ENCODE measurements at places on chromosomes 6 and 20.

DNA sequence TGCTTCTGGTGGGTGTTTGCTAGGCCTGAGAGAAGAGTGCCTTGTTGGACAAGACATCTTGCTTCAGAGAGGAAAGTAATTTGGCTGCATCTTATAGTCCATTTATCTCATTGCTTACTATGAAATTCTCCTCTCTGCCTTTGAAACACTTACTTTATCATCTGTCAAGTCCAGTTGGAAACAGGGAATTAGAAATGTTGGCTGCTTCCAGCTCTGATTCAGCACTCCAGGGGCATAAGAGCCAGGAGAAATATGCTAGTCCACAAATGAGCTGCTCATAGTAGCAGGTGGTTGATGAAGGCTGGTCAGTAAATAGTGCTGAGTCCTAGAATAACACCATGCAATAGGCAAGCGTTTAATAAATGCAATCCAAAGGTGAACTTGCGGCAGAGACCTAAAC is 227.1 kb downstream of the SLC35F1 start:
- H3K4me3 ChIP-seq, result no peak overlapping the region
- peaks cover 3% of the 10 kb centered on the region for H3K4me1 ChIP-seq
- no peaks in the 10 kb centered on the region for H3K27me3 ChIP-seq
- DNase-seq, result no peak
- H3K36me3 ChIP-seq, result no peaks in the 10 kb centered on the region

DNA sequence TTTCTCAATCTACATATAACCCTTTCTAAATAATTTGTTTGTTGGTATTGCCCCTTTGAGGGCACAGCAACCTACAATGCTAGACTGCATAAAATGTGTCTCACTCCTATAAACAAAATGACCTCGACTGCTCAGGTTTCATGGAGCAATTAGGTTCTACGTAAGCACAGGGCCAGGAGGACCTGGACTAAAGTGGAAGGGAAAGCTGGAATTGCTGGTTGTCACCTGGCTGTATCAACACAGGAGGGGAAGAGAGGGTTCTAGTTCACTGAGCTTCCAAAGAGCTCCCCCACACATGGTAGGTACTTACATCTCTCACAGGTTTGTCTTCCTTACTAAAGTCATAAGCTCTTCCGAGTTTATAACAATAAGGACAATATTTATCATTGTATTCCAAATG is 51.0 kb downstream of the NCOA6 start:
- H3K36me3 ChIP-seq, result peaks cover 31% of the 10 kb centered on the region
- H3K27ac ChIP-seq, result no peak overlapping the region
- no peaks in the 10 kb centered on the region for H3K27me3 ChIP-seq
- no peak for DNase-seq

- no peak for DNase-seq
- peaks cover 7% of the 10 kb centered on the region for H3K36me3 ChIP-seq
- H3K27me3 ChIP-seq, result no peaks in the 10 kb centered on the region
Measured at GRCh38 chr6:138405816-138406413, 1.9 kb downstream of the HEBP2 start.

DNA sequence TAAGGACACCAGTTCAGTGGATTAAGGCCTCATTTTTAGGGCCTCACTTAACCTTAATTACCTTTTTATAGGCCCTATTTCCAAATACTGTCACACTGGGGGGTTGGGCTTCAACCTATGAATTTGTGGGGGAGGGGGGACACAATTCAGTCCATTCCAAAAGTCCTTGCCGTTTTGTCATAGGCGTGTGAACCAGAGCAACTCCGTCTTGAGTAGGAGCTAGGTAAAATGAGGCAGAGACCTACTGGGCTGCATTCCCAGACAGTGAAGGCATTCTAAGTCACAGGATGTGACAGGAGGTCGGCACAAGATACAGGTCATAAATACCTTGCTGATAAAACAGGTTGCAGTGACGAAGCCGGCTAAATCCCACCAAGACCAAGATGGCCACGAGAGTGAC is 113.5 kb upstream of the SNX9 start:
- no peak for DNase-seq
- no peaks in the 10 kb centered on the region for H3K36me3 ChIP-seq
- H3K4me1 ChIP-seq, result no peaks in the 10 kb centered on the region
- H3K27me3 ChIP-seq, result no peaks in the 10 kb centered on the region
- no peak overlapping the region for H3K4me3 ChIP-seq
- H3K27ac ChIP-seq, result no peak overlapping the region

- H3K4me1 ChIP-seq, result peaks cover 12% of the 10 kb centered on the region
- H3K36me3 ChIP-seq, result no peaks in the 10 kb centered on the region
- H3K27me3 ChIP-seq, result no peaks in the 10 kb centered on the region
- no peak for DNase-seq
- no peak overlapping the region for H3K27ac ChIP-seq
Measured at GRCh38 chr6:43739642-43740091, 30.3 kb upstream of the VEGFA start.

DNA sequence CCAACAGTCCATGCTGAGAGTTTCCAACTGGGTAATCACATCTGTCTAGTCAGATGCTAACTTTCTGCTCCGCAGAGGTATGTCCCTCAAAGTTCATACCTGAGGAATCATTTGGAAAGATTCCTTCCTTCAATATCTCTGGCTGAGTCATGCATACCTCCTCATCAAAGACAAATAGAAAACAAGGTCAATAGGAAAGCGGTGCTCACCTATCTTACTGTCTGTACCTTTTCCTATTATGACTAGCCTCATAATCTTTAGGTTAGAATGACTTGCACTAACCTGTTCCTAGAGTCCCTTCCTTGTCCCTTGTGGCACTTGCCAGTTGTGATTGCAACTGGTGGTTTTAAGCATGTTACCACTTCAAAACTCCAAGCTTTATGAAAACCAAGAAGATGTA is 78.2 kb upstream of the PTPRK start:
- no peaks in the 10 kb centered on the region for H3K36me3 ChIP-seq
- no peaks in the 10 kb centered on the region for H3K27me3 ChIP-seq
- no peak overlapping the region for H3K27ac ChIP-seq
- DNase-seq, result no peak
- no peak overlapping the region for H3K4me3 ChIP-seq

DNA sequence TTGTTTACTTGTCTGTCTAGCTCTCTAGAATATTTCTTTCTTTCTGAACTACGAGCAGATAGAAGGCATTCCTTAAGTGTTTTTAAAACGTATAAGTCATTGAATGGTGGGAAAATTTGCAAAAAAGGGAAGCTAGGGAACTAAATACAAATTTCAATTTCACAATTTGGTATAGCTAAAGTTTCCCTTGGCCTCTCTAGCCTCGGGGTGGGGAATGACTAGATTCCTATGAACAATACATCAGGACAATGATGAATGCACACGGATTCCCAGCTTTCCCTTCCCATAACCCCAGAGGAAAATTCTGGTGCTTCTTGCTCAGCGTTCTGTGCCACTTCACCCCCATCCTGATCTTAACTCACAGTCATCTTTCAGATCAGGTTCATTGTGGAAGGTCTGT is 113.3 kb upstream of the ASF1A start:
- DNase-seq, result no peak
- peaks cover 7% of the 10 kb centered on the region for H3K4me1 ChIP-seq
- no peaks in the 10 kb centered on the region for H3K27me3 ChIP-seq
- H3K36me3 ChIP-seq, result no peaks in the 10 kb centered on the region
- H3K27ac ChIP-seq, result no peak overlapping the region

GRCh38 chr6:52423971-52424381 is 3.8 kb downstream of the EFHC1 start:
- DNase-seq, result no peak
- H3K4me3 ChIP-seq, result no peak overlapping the region
- H3K4me1 ChIP-seq, result peaks cover 5% of the 10 kb centered on the region
- no peaks in the 10 kb centered on the region for H3K27me3 ChIP-seq
- H3K27ac ChIP-seq, result peak overlapping the region; percentile 82

DNA sequence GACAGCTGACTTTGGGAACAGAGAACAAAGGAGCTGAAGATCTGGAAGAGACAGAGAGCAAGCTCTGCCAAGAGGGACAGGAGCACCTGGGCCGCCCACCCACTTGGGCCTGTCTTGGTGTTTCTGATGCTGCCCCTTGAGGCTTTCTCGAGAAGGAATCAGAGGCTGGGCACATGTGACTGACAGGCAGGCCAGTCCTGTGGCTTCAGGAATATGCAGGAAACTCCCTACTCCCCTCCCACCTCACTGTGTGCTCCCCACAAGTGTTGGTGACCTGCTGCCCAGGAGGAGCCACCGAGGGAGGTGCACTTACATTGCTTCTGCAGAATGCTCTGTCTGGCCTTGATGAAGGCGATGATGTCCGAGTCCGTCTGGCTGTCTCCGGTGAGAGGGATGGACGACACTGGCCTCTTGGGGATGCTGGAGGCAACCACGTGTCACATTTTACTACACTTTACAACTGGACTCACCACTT is 20.9 kb upstream of the KCNK16 start:
- H3K4me3 ChIP-seq, result no peak overlapping the region
- DNase-seq, result no peak
- no peaks in the 10 kb centered on the region for H3K36me3 ChIP-seq
- peak overlapping the region; percentile 19 for H3K27ac ChIP-seq
- no peaks in the 10 kb centered on the region for H3K27me3 ChIP-seq

DNA sequence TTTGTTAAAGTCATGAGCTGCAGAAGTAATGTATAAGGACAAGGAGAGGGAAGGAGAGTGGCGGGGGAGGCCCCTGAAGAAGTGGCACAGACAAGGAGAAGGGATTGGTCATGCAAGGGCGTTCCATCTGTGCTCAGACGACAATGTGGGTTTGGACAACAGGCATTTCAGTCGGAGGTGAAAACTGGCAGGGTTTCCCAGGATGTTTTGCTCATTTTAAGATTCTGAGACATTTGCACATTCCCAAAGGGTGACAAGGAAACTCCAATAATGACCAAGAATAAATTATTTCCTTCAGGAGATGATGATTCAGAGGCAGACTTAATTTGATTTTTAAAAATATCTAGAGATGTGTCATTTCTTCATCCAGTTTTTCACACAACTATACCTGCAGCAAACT is 181.8 kb downstream of the HIVEP2 start:
- no peaks in the 10 kb centered on the region for H3K27me3 ChIP-seq
- no peak overlapping the region for H3K4me3 ChIP-seq
- no peaks in the 10 kb centered on the region for H3K4me1 ChIP-seq
- no peak for DNase-seq

DNA sequence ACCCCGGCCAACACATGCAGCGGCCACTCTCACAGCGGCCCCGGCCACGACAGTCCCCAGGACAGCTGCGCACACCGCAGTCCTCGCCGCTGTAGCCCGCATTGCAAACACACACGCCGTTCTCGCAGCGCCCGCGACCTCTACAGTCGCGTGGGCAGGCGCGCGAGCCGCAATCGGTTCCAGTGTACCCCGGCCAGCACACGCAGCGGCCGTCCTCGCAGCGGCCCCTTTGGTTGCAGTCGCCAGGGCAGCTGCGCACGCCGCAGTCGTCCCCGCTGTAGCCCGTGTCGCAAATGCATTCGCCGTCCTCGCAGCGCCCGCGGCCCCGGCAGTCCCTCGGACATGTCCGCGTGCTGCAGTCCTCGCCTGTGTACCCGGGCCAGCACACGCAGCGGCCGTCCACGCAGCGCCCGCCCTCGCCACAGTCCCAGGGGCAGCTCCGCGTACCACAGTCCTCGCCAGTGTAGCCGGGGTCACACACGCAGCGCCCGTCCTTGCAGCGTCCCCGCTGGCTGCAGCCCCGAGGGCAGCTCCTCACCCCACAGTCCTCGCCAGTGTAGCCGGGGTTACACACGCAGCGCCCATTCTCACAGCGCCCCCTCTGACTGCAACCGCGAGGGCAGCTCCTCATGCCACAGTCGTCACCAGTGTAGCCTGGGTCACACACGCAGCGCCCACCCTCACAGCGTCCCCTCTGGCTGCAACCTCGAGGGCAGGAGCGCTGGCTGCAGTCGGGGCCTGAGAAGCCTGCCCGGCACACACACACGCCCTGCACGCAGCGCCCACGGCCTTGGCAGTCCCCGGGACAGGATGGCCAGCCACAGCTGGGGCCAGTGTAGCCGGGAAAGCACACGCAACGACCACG is 12.5 kb downstream of the TNXB start:
- H3K4me1 ChIP-seq, result peaks cover 38% of the 10 kb centered on the region
- H3K27ac ChIP-seq, result no peak overlapping the region
- no peak for DNase-seq

- no peaks in the 10 kb centered on the region for H3K4me1 ChIP-seq
- no peak overlapping the region for H3K4me3 ChIP-seq
- DNase-seq, result no peak
- H3K27me3 ChIP-seq, result no peaks in the 10 kb centered on the region
Measured at GRCh38 chr6:83352424-83353061, 78.3 kb downstream of the ME1 start.

DNA sequence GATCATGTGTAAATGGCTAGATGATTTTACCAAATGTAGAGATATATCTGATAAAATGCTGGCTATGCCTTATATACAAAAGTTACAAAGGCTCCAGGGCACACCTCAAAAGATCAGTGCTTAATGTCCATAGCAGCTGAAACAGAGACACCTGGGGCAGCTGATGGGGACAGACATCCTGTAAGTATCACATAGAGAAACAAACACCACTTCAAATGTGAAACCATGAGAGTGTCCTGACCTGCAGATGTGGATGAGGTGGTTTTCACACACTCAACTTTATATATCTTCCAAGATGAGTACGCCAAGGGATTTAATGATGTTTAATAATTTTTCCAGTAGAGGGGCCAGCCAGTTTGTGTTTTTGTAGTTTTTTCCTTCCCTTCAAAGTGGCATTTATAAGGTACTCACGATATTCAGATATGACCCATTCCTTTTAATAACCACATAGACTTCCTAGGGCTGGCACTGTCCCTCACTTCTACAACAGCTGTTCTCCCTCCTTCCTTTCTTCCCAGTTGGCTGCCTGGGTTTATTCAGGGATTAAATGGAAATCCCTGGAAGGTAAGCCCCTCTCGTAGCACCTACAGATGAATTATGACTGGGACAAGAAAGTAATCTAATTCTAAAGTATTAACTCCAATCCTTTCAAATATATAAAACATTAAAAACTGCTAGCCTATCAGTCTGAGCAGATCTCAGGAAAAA is 50.3 kb upstream of the MCM9 start:
- DNase-seq, result no peak
- no peak overlapping the region for H3K4me3 ChIP-seq
- no peak overlapping the region for H3K27ac ChIP-seq

GRCh38 chr6:153015094-153015640 is 12.7 kb upstream of the MTRF1L start:
- no peaks in the 10 kb centered on the region for H3K4me1 ChIP-seq
- no peaks in the 10 kb centered on the region for H3K27me3 ChIP-seq
- no peak overlapping the region for H3K27ac ChIP-seq
- H3K36me3 ChIP-seq, result no peaks in the 10 kb centered on the region
- no peak overlapping the region for H3K4me3 ChIP-seq
